ENCODE measurements at places on chromosomes 7 and 10.

- no peak for DNase-seq
Measured at GRCh38 chr10:122281751-122282150, 10.7 kb downstream of the BTBD16 start.

- no peak for DNase-seq
Measured at GRCh38 chr10:118584181-118584954, 11.1 kb downstream of the PRLHR start.

DNA sequence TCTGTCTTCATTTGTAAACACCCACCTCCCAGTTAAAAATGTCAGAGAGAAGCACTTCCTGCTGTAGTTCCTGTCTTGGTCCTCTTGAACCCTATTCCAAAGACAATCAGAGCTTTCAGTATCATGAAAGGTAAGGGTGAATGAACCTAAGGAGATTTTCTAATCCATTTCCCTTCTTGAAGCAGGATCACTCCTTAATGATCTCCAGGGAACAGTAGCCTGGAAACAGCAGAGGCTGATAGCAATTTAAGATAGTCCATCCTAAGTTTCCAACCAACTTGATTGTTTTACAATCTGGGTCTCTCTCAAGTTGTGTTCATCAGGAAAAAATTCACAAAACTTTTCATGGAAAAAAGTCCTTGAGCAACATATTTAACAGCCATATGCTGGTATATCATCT lies 273.6 kb downstream of the NEBL start:
- no peak for DNase-seq

DNA sequence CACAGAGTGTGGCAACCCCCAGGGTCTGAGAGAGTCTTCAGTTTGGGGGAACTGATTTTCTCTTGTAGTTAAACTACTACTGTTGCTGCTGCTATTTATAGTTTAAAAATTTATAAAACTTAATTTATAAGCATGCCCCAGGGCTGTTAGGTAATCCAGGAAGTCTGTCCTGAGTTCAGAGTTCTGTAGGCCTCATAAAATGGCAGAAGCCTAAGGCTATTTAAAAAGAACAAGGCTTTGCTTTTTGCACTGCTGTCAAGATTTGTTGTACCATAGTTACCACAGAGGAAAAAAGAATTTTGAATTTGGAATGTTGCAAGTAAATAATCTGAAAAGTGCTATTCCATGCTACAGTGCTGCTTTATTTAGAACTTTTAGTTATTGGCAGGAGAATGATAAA lies 66.1 kb downstream of the AGK start:
- DNase-seq, result no peak

- DNase-seq, result no peak
Measured at GRCh38 chr10:35027567-35027966, 62.6 kb downstream of the CUL2 start.

DNA sequence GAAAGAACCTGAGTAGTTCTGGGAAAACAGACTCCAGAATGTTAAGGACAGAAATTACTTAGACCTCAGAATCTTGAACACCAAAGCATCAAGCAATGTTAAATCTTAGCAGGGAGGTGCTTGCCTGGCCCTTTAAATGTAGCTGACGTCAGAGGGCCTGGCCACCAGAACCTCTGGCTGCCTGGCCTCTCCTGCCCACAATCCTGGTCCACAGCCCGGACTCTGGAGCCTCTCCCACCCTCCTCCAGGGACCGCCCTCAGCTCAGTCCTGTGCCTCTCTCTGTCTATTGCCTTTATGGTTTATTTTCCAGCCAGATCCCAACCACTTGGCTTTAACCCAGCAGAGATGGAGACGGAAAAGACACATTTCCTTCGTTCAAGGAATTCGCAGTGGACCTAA lies 42.2 kb upstream of the EGR2 start:
- no peak for DNase-seq

DNA sequence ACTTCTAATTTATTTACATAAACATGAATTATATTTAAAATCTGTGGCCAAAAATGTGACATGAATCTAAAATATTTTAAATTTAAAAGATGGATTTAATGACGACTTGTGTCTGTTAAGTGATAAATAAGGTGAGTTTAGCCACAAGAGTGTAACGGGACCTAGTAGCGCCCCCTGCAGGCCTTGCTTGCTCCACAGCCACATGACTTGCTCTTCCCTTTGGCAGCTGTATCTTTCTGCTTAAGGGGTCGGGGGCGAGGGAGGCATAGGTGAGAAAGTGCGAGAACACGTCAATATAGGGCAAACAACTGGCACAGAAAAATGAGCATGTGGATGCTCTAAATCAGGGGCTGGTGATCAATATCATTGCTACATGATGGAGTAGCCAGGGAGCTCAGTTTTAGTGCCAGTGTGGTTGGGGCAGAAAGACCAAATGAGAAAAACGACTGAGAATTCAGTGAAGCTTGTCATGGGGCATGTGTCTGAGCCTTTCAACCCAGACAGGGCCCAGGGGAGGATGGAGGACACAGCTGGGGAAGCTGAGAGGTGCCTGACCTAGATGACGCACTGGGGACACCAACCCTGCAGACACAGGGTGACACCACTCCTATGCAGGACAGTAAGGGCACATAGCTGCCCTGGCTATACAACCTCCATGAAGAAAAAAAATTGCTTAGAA lies 49.8 kb downstream of the PAXIP1 start:
- DNase-seq, result peak; percentile 24

GRCh38 chr7:89334797-89335196 lies 539.3 kb upstream of the TEX47 start:
- DNase-seq, result peak; percentile 4

DNA sequence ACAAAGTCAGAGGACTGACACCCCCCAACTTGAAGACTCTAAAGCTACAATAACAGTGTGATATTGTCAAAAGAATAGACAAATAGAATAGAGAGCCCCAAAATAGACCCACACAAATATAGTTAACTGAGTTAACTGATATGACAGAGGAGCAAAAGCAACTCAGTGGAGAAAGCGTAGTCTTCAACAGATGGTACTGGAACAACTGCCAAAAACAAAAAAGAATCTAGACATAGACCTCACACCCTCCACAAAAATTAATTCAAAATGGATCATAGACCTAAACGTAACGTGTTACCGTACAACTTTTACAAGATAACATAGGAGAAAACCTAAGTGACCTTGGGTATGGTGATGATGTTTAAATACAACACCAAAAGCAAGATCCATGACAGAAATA lies 28.6 kb upstream of the PWWP2B start:
- DNase-seq, result no peak

DNA sequence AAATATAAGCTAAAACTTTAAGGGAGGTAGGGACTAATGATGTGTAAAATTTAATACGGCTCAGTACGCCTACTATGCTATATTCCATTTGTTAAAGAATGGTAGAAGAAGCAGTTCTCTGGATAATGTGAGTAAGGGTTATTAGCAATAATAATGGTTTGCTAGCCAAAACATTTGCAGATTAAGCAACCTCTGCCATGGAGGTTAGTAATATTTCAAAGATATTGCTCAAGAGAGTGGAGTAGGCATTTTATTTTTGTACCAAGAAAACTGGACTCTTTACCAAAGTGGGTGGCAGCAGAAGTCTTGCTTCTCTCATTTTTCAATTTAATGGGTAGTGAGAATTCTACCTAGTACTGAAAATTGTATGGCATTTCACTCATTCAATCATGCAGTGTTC lies 158.9 kb upstream of the TMEM106B start:
- DNase-seq, result no peak

DNA sequence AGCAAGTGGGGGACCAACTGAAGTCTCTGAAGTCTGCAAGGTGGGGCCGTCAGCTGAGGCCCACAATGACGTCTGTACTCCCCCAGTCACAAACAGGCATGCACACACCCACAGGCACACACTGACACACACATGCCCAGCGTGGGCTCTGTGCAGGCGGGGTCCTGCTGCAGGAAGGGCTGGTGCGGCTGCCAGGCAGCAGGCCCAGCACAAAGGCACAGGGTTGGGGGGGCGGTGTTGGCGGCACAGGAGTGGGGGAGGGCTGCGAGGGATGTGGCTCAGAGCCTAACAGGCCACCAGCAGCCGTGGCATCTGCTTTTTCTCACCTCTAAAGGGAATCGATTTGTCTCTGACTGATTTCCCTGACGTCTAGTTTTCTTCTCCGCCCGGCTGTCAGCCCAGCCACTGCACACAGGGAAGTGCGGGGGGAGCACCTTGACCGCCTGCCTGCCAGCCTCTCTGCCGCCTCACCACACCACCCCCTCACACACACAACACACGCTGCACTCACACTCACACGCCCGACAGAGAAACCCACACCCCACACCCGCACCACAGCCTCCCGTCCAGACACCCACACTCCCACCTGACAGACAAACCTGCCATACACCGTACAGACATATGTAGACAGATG lies 43.5 kb upstream of the ZMIZ1 start:
- DNase-seq, result no peak

DNA sequence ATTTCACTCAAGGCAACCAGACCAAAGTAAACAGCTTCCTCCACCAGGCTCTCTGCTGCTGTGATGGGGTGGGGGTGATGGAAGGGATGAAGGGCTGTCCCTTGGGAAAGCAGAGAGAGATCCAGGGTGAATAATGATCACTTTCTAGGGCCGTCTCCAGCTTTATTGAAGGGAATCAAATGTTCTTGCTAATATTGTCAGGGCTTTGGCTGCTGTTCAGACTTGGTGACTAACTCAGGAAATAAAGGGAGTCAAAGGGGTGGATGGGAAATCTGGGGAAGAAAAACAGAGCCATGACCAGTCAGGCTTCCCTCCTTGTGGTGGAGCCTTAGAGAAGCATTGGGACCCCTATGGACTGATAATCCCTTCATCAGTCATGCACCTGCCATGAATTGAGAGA lies 196.2 kb upstream of the AGK start:
- no peak for DNase-seq

GRCh38 chr10:28881171-28881882 lies 204.0 kb downstream of the BAMBI start:
- no peak for DNase-seq

DNA sequence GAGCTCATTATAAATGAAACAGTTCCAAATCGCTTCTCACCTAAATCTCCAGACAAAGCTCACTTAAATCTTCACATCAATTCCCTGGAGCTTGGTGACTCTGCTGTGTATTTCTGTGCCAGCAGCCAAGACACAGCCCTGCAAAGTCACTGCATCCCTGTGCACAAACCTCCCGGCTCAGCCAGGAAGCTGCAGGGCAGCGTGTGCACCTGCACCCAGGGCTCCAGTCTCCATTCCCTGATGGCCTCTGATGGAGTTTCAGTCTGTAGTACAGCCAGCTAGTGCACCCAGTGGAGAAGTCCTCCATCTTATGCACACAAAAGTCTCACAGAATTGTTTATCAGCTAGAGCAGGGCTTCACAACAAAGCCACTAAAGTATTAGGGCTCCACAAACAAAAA lies 51.1 kb upstream of the PRSS58 start:
- DNase-seq, result no peak

DNA sequence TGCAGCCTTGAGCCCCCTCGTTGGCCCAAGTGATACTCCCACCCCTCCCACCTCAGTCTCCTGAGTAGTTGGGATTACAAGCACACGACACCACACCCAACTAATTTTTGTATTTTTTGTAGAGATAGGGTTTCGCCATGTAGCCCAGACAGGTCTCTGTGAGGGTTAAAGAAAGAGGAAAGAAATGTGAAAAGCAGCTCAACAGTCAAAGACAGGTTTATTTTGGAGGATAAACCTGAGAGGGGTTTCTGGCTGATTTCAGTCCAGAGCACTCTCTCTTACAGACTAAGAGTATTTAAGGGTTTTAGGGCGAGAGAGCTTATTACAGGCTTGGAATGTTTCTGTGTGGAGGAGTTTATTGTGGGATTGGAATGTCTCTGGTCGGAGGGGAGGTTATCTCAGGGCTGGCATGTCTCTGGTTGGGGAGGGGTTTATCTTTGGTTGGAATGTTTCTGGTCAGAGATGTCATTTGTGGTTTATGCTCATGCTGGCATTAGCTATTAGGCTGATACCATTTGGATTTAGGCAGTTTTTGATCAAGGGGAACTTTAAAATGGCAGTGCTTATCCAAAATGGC lies 26.1 kb upstream of the SNX10 start:
- no peak for DNase-seq

DNA sequence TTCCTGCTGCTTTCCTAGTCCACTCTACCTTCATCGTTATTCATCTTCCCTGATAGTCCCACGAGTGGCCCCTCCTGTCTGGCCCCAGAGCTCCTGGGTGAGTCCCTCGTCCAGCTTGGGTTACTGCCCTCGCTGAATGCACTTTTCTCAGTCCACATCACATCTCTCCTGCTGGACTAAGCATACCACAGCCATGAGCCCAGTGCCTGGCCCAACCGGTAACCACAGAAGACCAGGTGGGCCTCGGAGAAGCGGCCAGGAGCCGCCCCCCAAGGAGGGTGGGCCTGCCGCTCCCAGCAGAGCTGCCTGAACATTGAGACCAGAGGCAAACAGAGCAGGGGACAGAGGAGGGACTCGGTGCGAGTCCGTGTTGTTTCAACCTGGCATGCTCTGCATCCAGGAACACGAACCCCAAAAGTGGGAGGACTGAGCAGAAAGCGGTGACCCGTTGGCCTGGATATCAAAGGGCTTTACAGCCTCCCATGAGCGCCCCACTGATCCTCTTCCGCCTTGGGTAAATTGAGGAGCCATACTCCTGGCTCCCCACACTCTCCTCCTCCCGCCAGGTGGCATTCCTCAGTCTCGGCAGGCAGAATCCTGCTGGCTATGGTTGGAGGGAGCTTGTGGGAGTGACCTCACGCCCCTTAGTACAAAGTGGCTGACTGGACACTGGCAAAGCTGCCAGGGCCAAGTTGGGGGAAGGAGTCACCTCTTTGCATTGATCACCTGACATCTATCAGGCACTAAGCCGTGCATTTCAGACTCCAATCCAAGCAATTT lies 13.3 kb downstream of the TMEM72 start:
- no peak for DNase-seq

- no peak for DNase-seq
Measured at GRCh38 chr7:22113041-22113440, 167.3 kb upstream of the CDCA7L start.

DNA sequence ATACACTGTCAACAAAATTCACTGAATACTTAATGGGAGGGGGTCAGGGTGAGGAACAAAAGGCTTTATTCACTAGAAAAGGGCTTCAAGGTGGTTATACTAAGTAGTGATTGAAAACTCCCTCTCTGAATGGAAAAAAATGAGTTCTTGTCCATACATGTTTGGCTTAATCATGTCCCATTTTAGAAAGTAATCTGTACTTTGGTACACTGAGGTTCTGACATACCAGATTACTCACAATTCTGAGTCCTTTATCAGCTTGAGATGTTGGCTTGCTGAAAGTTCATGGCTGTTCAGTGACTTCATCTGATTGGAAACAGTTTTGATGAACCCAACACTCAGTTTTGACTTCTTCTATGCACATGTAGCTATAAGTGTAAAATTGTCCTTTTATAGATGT lies 12.8 kb upstream of the NOBOX start:
- DNase-seq, result no peak

- DNase-seq, result no peak
Measured at GRCh38 chr7:110885474-110885873, 205.5 kb upstream of the LRRN3 start.

DNA sequence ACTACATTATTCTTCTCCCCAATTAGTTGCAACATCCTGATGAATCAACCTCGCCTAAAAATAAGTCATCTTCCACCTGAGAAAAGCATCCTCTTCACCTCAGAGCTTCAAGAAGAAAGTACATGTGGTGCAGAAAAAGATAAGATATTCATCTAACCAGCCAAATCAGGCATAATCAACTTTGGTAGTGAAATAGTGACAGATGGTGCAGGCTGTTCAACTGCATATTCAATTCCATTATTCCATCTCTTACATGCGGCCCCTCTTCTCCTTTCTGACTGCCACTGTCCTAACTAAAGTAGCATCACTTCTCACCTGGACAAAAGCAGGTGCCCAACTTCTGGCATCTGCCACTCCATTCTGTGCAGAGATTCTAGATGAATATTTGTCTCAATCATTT lies 148.4 kb upstream of the STEAP1 start:
- no peak for DNase-seq
